ENCODE measurements at places on chromosomes 5 and 9.

DNA sequence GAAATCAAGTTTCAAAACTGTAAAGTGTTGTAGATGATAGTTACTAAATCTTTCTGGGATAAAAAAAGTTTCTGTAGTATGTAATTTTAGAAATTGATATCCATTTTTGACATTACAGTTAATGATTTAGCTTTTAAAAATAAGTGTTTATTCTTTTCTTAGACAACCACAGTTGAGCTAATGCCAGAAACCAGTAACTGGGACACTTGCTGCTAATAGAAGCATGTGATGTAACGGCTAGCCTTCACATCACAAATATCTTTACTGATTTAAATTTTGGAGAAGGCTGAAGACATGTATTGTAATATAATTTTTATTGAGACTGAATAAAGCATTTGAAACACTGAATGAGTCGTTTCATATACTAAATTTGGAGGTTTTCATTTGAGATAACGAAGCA lies 18.8 kb downstream of the CSNK1G3 start:
- no peak for DNase-seq

GRCh38 chr5:157172403-157172802 lies 6.3 kb upstream of the GARIN3 start:
- peak; percentile 87 for DNase-seq

- no peak for DNase-seq
Measured at GRCh38 chr9:130959809-130960334, 20.8 kb upstream of the FIBCD1 start.

DNA sequence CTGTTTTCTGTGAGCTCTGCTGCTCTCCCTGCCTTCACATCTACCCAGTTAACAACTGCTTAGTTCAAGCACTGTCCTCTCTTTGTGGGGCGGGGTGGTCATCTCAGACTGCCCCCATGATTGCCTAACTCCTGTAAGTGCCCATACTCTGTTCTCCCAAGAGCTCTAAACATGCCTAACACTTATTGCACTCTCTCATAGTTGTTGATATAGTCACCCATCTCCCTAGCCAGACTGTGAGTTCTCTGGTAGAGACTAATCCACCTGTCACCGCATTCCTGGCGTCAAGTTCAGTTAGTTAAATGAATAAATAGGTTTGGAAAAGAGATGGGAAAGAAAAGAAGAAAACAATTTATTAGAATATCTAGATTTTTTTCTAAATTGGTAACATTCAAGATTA lies 18.3 kb upstream of the MUSK start:
- DNase-seq: no peak

DNA sequence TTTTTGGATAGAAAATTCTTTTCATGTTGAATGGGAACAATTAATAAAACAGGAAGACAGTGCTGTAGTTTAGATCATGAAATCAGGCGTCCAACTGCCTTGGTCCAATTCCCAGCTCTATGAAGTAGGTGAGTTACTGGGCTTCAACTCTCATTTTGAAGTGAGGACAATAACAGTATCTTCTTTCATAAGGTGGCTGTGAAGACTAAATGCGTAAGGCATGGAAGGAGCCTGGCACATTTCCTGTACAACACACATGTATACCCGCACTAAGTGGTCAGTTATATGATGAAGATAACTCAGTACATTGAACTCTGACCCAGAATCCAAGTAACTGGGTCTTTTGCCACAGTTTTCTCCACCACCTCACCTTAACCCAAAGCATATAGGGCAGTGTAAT lies 120.6 kb downstream of the MED27 start:
- DNase-seq: no peak

DNA sequence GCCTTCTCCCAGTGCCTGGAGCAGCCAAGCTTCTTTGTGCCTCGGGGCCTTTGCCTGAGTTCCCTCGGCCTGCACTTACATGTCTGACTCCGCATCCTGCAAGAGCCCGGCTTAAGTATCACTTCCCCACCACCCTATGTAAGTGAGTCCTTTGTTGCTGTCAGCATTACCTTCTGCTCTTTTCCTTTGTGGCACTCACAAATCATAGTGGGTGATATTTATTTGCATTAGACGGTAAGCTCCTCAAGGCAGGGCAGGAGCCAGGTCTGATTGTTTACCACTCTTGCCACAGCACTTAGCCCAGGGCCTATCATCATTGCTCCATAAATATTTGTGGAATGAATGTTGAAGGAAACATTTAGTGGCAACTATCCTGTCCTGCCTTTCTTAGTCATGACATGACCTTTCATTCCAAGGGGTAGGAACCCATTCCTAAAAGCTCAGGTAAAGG lies 4.8 kb downstream of the GM2A start:
- no peak for DNase-seq

GRCh38 chr9:76932757-76933156 lies 26.8 kb upstream of the PRUNE2 start:
- no peak for DNase-seq

DNA sequence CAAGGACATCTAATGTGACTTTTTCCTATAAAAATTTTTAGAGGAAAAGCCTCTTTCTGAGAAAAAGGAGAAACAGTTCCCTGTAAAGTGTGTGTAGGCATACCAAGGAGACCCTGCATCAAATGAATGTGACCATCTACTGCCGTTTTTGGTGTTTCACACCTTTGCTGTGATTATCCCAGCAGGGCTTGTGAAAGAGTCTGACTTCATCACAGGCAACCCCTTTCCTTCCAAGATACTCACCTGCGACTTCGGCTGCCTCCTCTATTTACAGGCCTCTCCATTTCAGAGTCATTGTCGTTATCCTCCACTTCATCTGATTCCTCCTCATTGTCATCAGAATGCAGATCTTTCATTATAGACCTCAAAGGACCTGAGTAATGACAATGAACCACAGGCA lies 259.1 kb downstream of the MLLT3 start:
- DNase-seq: no peak

DNA sequence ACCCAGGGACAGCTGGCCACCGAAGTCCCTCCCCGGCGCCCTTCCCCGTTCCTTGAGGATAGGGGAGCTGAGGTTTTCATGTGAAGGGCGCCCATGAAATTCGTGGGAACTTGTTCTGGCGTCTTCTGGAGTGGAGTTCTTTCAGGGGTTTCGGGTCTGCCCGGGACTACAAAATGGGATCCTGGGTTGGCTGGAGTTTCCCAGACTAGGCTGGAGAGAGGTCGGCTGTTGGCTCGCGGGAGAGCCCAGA lies 3.6 kb upstream of the RGMB start:
- DNase-seq: no peak

DNA sequence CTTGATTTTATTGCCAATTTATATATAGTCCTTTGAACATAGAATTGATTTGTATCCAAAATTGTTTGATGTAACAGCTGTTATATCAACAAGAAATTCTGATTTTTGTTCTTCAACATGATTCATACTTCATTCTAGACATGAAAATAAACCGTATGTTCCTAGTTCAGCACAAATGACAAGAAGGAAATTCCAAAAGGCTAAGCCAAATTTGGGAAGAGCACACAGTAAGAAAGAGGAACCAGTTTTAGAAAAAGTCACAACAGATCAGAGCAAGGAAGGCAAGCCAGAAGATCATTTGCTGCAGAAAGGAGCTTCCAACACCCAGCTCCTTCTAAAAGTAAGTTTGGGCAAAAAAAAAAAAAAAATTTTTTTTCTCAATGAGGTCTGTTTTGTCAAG lies 65.0 kb upstream of the MCCC2 start:
- DNase-seq: no peak

DNA sequence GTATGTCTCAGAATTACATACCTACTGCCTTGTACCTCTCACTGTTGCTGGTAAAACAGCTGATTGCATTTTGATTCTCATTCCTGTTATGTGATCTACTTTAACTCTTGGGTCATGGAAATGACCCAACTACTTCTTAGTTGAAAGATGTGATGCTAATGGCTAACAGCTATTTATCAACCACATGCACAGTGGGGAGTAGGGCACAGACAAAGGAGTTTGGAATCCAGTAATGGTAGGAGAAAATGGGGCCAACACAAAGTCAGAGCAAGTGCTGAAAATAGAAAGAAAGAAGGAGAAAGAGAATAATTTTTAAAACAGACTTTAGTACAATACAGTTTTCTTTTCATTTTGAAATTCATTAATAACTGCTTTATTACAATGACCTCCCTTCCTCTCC lies 241.0 kb downstream of the PTPRD start:
- DNase-seq: no peak

DNA sequence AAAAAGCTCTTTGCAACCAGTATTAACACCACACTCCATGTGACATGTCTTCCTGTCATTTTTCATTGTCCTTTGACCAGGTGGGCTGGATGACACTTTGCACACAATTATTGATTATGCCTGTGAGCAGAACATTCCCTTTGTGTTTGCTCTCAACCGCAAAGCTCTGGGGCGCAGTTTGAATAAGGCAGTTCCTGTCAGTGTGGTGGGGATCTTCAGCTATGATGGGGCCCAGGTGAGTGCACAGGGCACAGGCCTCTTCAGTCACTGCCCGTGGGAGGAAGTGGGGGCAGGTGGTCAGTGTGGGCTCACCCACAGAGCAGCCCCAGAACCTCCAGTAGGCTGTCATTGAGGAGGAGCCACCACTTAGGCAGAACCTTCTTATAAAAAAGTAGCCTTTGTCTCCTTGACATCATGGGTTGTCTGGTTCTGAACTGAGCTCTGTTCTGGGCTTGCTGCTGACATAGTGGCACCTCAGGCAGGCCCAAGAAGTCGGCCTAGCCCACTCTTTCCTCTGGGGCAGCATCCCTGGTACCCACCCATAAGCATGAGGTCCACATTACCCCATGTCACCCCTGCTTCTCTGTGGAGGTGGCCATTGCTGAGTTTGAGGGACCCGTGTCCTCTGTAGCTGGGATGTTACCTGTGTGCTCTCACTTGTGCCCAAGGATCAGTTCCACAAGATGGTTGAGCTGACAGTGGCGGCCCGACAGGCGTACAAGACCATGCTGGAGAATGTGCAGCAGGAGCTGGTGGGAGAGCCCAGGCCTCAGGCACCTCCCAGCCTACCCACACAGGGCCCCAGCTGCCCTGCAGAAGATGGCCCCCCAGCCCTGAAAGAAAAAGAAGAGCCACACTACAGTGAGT lies 39.3 kb downstream of the SECISBP2 start:
- DNase-seq: no peak

GRCh38 chr9:89911721-89912604 lies 307.2 kb downstream of the GADD45G start:
- no peak for DNase-seq

- no peak for DNase-seq
Measured at GRCh38 chr9:134224567-134225093, 60.3 kb upstream of the RNU6ATAC start.

DNA sequence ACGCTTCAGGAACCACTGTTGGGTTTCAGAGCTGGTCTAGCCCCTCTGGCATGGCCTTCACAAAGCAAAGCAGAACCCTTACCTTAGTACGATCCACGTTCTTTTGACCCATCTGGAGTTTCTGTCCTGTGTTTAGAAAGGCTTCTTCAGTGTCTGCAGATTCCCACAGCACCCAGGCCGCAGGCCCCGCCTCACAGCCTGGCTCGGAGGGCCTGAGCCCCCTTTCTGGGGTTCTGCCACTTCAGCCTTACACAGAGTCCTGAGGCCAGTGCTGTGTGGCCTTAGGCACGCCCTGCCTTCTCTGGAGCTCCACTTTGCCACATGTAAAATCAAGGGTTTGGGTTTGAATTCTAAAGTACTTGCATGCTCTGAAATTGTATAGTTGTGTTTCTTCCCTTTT lies 31.6 kb upstream of the PRDM12 start:
- DNase-seq: no peak

DNA sequence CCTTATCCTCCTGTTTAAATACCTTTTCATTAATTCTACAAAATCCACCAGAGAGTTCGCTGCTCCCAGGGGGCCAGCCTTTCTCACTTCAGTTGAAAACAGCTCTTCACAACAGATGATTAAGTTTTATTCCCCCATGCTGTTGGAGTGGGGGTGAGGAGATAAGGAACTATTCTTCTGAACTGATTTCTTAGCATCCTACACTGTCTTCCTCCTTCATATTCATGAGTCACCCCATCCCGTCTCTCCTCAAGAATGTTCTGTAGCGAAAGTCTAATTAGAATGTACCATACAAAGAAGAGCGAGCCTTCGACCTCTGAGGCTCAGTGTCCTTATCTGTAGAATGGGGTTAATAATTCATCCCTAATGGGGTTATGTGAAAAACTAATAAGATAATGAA lies 138.0 kb downstream of the PIK3R1 start:
- no peak for DNase-seq

- DNase-seq: peak; percentile 14
Measured at GRCh38 chr5:55650386-55650785, 61.7 kb downstream of the SLC38A9 start.

GRCh38 chr9:38301376-38302106 lies 91.0 kb upstream of the ALDH1B1 start:
- DNase-seq: no peak

GRCh38 chr9:105051897-105052296 lies 123.9 kb upstream of the ABCA1 start:
- DNase-seq: peak; percentile 33

DNA sequence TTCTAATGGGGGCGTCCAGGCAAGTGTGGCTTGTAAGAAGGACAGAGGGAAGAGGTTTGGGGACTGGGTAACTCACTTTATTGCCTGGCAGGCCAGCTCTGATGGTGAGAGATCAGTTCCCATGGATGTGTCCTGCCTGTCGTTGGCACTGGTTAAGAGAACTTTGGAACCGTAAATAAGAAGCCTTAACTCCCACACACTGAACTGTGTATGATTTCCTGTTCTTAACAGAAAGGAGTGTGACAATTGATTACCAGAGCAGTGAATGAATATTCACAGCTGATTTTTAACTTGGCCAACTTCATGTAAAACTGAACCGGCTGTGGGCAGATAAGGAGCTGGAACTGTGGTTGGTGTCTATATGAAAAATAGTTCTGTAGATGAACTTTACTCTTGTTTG lies 63.2 kb downstream of the MEGF10 start:
- DNase-seq: no peak

DNA sequence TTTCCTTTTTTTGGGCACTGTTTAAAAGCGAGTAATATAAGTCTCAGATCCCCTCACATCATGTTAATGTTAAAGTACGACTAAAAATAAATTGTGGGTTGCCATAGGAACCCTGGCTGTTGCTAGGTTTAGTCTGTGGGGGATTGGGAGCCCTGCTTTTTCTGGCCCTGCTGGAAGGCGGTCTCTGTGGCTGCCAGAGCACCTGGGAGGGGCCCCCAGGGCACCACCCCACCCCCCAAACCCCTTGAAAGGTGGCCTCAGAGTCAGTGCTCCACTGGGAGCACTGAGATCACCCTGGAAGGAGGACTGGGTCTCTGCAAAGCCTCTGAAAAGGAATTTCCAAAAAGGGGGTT lies 66.2 kb upstream of the NEURL1B start:
- DNase-seq: no peak

DNA sequence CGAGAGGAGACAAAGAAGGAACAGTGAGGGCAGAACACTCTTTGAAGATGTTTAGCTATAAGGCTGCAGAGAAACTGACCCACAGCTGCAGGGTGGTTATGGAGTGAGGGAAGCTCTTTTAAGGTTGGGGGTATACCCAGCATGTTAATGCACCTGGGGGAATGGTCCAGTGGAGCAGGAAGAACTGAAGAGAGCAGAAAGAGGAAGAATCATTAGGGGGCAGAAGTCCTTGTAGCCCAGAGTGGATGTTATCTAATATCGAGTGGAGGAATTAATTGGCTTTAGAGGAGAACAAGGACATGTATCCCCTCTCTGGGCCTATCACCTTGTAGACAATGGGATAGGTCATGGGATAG lies 7.7 kb downstream of the IL4 start:
- no peak for DNase-seq
